Gastrocnemius medialis (tissue), 4 donors: ENCODE measurements at places on chromosomes 5 and 9.

- no peak for DNase-seq
Observed at GRCh38 chr5:119009131-119009530, 20.8 kb upstream of the DTWD2 start.

- DNase-seq = no peak
Observed at GRCh38 chr5:152164860-152165259, 240.2 kb upstream of the GLRA1 start.

GRCh38 chr9:14147738-14148137, 166.2 kb downstream of the NFIB start:
- no peak for DNase-seq

DNA sequence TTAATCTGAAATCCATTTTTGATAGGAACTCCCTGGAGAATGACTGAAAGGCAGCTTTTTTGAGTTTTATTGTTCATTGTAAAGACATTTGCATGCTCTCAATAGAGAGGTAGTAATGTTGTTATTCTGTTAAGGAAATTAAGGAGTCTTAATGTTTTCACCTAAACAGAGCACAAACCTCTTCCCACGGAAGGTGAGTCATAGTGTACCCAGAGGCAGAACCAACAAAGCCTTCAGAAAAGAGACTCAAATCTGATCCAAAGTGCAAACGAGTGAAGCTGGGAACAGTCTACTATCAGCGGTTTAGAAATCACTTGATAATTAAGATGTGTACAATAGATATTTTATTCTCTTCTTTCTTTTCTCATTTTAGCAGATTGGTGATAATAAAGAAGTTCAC, 470.5 kb downstream of the PLK2 start:
- no peak for DNase-seq

DNA sequence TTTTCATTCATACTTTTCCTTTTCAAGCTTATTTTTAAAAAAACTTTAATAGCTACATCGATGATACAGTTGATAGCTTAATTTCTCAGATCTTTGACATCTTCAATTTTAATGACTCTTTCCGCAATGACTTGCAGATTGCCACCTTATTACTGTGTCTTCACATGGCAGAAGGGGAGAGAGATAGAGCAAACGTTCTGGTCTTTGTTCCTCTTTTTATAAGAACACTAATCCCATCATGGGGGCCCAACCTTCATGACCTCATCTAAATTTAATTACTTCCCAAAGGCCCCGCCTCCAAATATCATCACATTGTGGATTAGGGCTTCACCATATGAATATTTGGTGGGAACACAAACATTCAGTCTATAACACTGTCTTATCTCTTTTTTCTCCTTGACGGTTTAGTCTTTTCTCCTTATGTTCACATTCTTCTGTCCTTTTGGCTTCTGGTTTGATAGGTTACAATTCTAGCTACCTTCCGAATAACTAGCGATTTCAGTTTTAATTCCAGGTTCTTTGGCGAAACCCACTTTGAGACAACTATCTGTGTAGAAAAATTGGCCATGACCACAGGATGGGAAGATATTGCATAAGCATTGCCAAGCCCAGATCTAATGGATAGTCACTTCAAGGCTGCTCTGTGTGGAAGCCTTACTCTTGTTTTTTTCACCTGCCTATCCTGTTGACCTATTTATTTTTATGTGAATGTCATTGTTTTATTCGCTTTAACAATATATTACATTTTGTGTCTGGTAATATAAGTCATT, 5.0 kb downstream of the ZNF189 start:
- DNase-seq = no peak

DNA sequence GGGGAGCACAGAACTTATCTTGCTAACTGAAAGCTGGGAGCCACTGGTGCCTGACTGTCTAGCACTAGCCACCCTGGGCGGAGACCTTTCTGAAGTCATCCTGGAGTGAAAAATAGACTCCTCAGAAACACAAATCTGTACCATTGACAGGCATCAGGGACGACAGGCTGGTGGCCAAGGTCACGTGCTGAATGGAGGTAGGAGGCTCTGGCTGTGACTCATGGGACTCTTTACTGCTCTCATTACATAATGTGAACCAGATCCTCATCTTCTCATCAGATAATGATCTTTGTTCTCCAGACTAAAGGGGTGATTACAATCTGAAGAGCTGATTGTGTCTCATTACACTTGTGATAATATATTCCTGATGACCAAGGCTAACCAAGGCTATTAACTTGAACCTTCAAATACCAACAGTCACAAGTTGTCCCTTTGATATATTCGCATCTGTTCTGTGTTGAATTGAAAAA, 91.8 kb downstream of the SEMA5A start:
- DNase-seq = no peak

GRCh38 chr9:20442461-20443319, 179.6 kb downstream of the MLLT3 start:
- DNase-seq = no peak

- no peak for DNase-seq
Observed at GRCh38 chr5:10457682-10458574, 16.2 kb downstream of the ROPN1L start.

DNA sequence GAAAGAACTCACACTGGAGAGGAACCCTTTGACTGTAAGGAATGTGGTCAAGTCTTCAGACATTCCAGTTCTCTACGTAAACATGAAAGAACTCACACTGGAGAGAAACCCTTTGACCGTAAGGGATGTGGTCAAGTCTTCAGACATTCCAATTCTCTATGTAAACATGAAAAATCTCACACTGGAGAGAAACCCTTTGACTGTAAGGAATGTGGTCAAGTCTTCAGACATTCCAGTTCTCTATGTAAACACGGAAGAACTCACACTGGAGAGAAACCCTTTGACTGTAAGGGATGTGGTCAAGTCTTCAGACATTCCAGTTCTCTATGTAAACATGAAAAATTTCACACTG, 32.6 kb downstream of the MAPK9 start:
- no peak for DNase-seq

- no peak for DNase-seq
Observed at GRCh38 chr9:79812507-79813257, 240.9 kb downstream of the TLE4 start.

DNA sequence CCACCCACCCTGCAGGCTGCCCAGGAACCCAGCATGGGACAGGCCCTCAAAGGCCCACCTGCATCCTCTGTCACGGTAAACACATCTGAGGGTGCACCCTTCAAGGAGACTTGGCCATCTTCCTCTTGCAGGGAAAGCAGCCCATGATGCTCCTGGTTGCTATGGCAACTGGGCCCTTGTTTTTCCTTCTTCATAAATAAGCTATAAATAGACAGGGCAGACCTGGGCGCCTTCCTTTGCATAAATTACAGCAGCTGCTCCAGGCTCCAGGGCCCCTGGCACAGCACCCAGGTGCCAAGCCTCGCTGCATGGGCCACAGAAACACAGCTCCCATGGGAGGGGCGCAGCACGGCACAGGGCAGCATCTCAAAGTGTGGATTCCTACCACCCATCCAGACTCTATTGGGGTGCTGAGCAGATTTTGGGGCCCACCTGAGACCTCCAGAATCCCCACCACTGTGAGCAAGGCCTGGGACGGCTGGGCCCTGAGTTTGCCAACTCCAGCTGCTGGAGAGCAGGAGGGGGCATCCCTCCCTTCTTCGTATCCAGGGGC, 5.8 kb upstream of the PSMB7 start:
- no peak for DNase-seq

- DNase-seq = no peak
Observed at GRCh38 chr9:35010351-35010958, 20.9 kb downstream of the DNAJB5 start.

DNA sequence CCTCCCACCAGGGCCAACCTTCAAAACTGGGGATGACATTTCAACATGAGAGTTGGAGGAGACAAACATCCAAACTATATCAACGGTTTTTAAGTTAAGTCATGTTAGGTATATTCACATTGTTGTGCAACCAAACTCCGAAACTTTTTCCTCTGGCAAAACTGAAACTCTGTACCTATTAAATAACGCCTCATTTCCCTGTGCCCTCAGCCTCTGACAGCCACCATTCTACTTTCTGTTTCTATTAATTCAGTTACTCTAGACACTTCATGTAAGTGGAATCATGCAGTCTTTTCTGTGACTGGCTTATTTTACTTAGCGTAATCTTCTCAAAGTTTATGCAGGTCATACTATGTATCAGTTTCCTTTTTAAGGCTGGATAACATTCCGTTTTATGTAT, 85.0 kb downstream of the CWC27 start:
- DNase-seq = no peak

- DNase-seq = no peak
Observed at GRCh38 chr5:32027093-32027716, 146.9 kb downstream of the GOLPH3 start.

DNA sequence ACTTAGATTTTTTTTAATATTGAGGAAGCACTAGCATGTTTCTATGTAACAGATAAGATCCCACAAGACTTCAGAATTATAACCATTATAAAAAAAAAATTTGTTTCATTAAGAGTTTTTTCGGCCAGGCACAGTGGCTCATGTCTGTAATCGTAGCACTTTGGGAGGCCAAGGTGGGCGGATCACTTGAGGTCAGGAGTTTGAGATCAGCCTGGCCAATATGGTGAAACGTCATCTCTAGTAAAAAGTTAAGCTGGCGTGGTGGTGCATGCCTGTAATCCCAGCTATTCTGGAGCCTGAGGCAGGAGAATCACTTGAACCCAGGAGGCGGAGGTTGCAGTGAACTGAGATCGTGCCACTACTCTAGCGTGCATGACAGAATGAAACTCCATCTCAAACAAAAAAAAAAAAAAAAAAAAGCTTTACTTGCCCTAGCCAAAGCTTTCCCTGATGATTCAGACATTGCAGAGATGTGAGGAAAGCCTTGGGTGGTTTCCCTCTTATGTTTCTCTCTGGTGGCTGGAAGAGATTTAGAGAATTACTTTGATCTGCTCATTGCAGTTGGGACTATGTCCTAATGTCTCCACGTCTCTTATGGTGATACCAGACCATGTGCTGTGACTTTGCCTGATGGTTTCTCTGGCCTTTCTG, 65.4 kb downstream of the EGFLAM start:
- no peak for DNase-seq

GRCh38 chr9:4490705-4491625, 697 bp downstream of the SLC1A1 start:
- DNase-seq = no peak

GRCh38 chr5:170143091-170143490, 37.4 kb downstream of the FOXI1 start:
- no peak for DNase-seq

DNA sequence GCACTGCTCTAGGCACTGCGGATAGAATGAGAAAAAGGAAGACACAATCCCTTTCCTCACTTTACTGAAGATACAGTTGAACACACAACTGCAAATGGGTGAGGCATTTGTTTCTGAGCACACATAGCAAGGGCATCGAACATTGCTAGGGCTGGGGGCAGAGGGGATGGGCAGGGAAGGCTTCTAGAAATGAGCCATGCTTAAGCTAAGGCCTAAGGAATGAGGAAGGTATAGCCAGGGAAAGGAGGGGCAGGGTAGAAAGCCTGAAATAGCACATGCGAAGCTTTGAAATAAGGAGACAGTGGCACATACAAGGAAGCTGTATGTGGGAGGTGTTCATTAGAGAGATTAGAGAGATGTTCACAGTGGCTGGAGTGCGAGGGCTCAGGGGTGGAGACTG, 92.7 kb downstream of the KIF4B start:
- DNase-seq = no peak

DNA sequence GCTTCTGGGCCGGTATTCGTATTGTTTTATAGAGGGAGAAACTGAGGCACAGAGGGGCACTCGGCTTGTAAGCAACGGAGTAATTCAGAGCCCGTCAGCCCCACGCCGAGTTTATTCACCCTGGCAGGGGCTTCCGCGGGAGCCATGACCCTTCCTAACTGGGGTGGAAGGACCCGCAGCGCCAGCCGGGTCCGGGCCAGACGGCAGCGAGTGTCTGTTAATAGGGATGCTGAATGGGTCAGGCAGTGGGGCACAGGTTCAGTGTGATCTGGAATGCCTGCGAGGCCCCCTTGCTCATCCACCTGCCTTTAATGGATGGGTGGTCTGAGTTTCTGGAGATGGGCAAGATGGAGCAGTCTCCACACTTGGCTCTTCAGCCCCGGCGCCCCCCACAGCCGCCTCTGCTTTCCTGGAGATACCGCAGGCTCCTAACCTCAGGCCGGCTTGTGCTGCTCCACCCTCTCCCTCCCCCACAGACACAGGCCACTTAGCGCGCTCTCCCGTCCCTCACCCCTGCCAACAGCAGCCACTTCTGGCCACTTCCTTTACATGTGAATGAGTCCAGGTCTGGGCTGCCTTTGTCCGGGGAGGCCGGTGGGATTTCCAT, 147.1 kb downstream of the ERCC6L2 start:
- no peak for DNase-seq

DNA sequence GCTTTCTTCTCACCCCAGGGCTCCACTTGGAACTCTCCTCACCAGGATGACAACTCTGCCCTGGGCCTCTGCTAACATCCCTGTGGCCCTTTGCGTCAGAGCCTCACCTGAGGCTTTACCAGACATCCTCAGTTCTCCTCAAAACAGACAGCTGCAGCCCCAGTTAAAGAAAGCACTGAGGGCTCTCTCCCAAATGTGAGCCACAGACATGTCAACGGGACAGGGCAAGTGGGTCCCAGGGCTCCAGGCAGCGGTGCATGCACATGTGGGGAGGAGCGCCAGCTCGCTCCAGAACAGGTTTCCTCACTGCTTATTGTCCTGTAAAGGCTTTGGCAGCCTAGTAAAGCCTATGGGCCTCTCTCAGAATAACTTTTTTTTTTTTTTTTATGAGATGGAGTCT, 37.3 kb downstream of the IPPK start:
- no peak for DNase-seq

DNA sequence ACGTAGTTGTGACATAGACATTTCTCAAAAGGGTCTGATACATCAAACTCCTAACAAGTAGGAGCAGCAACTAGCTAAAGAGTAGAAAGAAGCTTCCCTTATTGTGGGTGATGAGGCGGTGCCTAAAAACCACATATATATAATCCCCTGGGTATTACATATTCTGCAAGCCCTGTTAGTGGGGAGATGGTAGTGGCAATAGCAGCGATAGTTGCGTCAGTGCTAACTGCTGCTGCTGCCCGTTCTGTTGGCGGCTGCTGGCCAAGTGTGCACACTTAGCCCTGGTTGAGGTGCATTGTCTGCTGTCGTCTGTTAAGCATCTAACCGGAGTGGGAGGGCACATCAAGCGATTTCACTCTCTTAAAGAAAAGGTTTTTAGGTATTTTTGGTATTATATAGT, 35.8 kb downstream of the VLDLR start:
- no peak for DNase-seq
